ENCODE measurements at places on chromosomes 13 and 19.

DNA sequence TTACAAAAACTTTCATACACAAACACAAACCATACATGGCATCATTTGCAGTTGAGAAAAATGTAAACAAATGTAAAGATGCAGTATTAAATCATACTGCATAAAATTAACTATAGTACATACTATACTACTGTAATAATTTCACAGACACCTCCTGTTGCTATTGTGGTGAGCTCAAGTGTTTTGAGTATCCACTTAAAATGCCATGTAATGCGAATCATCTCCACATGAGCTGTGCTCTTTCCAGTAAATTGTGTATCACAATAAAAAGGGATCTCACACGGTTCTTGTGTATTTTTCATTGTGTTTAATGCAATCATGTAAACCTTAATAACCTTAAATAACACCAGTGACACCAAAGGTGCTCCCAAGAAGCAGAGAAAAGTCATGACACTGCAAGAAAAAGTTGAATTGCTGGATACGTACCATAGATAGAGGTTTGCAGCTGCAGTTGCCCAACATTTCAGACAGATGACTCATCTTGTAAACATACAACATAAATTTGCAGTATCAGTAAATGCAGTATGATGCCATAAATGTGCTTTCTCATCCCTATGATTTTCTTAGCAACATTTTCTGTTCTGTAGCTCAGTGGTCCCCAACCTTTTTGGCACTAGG lies 166.6 kb downstream of the RAP2A start:
- no peak for DNase-seq

DNA sequence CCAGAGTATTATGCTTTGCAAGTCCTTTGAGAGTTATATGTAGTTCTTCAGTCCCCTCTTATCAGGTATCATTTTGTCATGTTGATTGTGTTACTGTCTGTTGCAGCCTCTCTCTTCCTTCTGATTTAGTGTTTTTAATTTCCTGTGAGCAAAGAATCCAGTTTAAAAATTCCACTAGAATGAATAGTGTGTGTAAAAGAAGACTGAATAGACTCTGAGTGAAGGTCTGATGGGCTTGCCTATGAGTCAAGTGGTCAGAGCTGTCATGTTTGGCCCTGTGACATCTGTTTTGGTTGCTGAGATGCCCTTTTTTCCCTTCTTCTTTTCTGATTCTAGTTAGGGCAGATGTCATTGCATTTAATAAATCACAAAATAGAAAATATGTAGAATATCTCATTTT lies 23.3 kb upstream of the KCTD4 start:
- no peak for DNase-seq

DNA sequence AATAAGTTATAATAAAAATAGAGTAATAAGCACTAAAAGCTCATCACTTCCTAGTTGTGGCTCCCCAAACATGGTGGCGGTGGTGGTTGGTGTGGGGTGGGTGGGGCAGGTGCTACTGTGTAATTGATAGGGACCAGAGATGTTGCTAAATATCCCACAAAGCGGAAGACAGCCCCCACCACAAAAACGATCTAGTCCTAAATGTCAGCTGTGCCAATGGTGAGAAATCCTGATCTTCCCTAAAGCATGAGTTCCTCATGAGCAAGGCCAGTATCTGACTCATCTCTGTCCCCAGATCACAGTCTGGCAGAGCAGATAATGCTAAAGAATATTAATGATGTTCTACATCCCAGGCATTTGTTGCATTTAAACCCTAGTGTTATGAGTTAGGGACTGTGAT lies 1.9 kb upstream of the EDDM13 start:
- no peak for DNase-seq

GRCh38 chr19:55325172-55325571 lies at the start of gene TMEM150B:
Gene TMEM150B, minus strand, starts transcription at chr19:55325341. Its CDS starts 4,305 bp downstream, at chr19:55321036.
- DNase-seq = no peak

DNA sequence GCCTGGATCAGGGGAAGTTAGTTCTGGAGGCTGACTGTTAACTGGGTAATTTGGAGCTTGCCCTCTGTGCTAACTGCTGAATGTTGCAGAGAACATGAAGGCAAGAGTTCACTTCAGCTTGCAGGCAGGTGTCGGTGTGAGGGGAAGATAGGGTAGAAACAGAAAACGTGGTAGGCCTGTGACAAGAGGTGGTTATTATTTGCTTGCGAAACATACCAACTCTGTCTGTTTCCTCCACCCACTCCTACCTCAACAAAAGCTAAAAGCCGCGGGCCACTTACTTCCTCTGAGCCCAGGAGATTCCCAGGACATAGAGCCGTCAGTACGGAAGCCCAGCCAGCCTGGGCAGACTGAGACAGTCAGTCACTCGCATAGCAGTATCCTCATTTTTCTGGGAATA lies 119.2 kb upstream of the ABCC4 start:
- no peak for DNase-seq

DNA sequence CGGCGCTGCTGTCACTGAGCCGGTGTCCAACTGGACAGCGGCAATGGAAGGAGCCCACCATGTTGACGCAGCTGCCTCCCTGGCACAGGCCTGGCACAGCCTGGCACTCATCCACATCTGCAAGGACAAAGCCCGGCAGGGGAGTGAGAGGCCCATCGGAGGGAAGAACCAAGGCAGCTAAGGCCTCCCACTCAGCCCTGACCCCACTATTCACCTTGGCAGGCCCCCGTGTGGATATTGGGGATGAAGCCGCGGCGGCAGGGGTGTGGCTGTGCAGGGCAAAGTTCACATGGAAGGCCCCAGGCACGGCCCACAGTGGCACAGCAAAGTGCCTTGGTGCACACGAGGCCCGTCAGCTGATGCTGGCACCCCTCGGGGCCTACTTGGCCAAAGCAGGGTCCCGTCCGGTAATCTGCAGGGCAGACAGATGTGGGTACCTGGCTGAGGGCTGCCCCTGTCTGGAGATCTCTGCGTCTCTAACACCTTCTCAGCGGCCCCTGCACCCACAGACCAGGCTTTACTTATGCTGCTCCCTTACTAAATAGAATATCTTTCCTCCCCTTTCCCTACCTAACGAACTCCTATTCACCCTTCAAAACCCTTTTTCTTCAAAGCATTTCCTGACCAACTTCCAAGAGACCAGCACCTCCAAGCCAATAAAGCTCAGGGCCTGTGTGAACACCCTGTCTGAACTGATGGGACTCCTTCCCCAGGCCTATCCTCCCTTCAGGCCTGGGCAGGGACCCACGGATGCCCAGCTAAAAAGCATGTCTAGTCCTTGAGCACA lies 7.5 kb downstream of the FBN3 start:
- DNase-seq = no peak

GRCh38 chr19:35248310-35249145 lies at the start of gene LSR:
Gene LSR, plus strand, starts transcription at chr19:35249002. Its CDS starts 21 bp downstream, at chr19:35249023.
- peak; percentile 59 for DNase-seq

GRCh38 chr19:18481505-18482222 lies 40.2 kb downstream of the ELL start:
- no peak for DNase-seq

- DNase-seq = no peak
These were observed 11.3 kb upstream of the ZNF554 start for GRCh38 chr19:2808129-2808941.

DNA sequence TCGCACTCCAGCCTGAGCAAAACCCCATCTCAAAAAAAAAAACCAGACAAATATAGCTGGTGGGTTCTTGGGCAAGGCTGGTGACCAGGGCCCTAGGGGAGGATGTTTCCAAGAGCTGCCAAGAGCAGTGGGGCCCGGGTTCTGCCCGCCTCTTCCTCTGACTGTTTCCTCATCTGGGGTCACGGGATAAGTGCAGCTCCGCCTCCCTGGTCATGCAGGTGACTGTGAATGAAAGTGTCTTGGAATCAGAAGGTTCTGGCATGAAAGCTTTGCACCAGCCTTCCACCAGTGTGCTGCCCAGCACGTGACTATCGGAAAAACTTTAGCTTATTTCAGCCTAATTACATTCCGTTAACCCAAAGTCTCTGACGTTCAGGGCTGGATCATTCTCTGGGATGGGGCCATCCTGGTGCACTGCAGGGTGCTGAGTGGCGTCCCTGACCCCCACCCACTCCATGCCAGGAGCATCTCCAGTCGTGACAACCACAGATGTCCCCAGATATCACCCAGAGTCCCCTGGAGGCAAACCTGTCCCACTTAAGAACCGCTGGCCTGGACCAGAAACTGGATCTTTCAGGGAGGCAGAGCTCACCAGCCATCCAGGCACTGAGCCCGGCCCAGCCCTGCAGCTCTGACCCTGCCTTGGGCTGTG lies 85.6 kb downstream of the GNG7 start:
- DNase-seq = no peak

DNA sequence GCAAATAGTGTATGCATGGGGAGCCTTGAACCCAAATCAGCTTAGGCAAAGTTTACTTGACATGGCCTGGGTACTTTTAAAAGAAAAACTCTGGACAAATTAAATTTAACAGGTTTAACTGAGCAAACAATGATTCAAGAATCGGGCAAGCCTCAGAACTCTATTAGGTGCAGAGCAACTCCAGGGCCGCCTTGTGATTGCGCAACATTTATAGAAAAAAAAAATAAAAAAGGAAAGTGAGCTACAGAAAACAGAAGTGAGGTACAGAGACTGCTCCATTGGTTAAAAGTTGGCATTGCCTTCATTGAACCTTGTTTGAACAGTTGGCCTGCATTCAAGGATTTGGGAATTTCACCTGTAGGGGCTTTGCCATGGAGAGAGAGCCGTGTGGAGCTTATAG lies 421.0 kb upstream of the TSHZ3 start:
- no peak for DNase-seq

- no peak for DNase-seq
These were observed 18.7 kb downstream of the GPR180 start for GRCh38 chr13:94620286-94620896.

GRCh38 chr19:10190026-10190425 lies 4.7 kb downstream of the DNMT1 start:
- DNase-seq = no peak

GRCh38 chr13:41029629-41030028 lies 10.5 kb upstream of the ELF1 start:
- no peak for DNase-seq

GRCh38 chr13:110438211-110438610 lies 123.3 kb downstream of the RAB20 start:
- DNase-seq = no peak

DNA sequence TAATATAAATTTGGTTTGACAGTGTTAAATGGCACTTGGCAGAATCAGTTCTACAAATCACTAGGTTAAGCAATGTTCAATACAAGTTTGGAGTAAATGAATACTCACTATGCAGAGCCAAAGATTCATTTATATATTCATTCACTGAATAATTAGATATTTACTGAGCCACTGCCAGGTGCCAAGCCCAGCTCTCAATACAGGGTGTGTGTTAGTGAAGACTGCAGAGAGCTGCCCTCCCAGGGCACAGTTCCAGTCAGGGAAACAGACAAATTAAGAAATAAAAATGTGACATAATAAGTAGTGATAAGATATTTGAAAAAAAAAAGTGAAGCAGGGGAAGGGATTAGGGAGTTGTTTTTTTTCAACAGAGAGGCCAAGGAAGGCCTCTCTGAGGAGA lies 411.7 kb downstream of the KCNRG start:
- no peak for DNase-seq

GRCh38 chr13:39100996-39101738 lies 62.9 kb downstream of the NHLRC3 start:
- no peak for DNase-seq

GRCh38 chr13:110337247-110337646 lies 30.2 kb downstream of the COL4A2 start:
- DNase-seq = no peak

DNA sequence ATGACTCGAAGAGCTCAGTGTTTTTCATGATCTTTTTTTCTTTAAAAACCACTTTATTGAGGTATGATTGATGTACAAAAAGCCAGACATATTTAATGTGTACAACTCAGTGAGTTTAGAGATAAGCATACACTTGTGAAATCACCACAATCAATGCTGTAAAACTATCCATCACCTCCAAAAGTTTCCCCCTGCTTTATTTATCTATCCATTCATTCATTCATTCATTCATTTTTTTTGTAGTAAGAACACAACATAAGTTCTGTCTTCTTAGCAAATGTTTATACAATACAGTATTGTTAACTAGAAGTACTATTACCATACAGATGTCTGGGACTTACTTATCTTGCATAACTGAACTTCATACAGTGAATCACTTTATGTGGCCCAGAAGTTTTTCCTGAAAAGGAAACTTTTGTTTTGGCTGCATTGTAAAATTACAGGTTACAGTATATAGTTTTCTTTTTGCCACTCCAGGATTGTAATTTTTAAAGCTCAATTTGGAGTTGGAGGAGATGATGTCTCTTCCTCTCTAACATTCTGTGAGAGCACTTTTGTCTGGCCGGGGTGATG lies 6.7 kb downstream of the RAP2A start:
- DNase-seq = no peak

DNA sequence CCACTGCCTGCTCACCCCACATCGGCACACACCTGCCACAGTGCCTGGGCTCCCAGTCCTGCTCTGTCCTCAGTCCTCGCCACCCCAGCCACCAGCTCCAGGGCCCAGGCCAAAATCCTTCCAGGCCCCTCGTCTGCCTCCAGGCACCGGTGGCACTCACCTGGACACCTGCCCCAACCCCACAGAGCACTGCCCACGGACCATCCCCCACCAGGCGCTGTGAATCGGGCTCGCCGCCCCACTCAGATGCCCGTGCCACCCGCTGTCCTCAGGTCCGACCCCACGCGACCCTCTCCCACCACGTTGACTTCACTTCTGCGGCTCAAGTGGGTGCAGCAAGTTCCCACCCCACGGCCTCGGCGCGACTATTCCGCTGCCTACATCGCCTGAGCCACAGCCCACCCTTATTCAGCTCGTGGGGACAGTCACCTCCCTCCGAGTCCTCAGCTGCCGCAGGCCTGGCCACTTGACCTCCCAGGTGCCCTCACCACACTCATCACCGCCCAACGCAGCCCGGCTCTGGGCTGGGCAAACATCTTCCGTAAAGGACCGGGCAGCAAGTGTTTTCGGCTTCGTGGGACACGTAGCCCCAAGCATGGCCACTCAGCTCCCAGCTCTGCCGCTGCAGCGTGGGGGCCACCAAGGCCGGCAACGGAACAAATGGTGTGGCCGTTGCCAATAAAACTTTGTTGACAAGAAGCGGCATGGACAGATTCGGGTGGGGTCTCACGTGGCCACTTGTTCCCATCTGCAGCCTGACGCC lies 5.7 kb downstream of the PIP5K1C start:
- no peak for DNase-seq

DNA sequence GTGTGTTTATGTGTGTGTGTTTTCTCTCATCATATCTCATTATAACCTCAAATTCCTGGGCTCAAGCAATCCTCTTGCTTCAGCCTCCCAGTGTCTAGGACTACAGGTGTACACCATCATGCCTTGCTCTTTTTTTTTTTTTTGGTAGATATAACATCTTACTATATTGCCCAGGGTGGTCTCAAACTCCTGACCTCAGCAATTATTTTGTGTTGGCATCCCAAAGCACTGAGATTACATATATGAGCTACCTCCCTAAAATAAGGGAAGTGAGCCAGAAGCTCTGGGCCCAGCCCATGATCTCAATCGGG lies 448 bp upstream of the ZNF543 start:
- DNase-seq = no peak

DNA sequence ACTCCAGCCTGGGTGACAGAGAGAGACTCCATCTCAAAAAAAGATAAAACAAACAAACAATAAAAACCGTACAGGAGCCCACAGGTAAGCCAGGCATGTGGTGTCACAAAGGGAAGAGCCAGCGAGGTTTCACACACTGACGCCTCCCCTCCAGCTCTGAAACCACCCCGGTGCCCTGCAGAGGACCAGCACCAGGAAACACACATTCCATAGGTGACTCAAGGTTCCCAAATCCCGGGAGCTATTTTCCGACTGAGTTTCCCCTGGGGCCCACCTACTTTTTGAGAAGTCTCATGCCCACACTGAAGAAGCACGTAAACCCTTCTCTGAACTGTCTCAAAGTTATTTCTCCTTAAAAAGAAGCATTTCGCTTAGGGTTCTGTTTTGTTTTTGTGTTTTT lies 40.3 kb downstream of the RHPN2 start:
- DNase-seq = no peak

Data from NCI-H1436 treated with DMSO at 0.1 percent for 48 hours (cell line).